Activated naive CD8-positive, alpha-beta T cell treated with anti-CD3 and anti-CD28 coated beads, Interleukin-2, amount 50 U/mL, for 16 hours (primary cell): ENCODE measurements at places on chromosomes 4 and X.

DNA sequence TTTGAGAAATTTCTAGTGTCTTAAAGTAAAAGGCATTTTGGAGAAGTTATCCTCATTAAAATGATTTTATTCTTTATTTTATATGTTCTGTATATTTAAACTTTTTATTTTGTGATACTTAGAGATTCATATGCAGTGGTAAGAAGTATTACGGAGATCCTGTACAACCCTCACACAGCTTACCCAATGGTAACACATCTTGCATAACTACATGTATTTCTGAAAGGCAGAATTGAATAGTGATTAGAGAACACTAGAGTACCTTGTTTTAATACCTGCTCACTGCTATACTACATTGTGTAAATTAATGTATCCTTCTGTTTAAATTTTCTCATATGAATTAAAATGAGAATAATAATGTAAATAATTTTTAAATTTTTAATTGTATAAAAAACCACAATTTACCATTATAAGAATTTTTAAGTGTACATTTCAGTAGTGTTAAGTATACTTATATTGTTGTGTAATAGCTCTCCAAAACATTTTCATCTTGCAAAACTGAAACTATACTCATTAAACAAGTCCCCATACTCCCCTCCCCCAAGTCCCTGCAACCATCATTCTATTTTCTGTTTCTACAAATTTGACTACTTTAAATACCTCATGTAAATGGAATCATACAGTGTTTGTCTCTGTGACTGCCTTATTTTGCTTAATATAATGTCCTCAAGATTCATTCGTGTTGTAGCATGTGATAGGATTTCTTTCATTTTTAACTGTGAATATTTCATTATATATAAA, 45.4 kb downstream of the INTS12 start:
- no peak for DNase-seq

DNA sequence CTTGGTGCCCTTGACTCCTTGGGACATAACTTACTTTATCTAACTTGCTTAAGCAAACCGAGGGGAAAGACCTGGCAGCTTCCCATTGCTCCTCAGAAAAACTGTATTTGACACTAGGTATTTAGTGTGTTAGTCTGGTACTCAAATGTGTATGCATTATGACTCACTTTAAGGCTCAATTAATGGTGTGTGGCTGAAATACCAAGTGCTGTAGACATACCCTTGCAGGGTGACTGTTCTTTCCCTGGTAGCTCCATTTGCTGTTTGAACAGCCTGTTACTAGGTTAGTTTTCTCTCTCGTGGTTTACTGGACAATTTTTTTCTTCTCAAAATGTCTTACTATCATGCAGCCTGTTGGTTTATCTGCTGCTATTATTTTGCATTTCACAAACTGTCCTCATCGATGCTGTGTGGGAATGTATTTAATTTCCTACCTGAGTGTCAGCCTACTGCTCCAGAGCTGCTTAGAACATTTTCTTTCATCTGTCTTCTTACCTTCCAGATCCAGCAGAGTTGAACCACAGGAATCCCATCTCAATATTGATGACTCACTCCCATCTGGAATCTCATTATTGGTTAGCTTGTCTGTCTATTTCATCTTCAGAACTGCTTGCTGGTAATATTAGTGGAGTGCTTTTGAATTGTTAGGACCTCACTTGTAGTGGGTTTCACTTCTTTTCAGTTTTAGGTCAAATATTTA, 158.0 kb upstream of the FAT1 start:
- DNase-seq = no peak

DNA sequence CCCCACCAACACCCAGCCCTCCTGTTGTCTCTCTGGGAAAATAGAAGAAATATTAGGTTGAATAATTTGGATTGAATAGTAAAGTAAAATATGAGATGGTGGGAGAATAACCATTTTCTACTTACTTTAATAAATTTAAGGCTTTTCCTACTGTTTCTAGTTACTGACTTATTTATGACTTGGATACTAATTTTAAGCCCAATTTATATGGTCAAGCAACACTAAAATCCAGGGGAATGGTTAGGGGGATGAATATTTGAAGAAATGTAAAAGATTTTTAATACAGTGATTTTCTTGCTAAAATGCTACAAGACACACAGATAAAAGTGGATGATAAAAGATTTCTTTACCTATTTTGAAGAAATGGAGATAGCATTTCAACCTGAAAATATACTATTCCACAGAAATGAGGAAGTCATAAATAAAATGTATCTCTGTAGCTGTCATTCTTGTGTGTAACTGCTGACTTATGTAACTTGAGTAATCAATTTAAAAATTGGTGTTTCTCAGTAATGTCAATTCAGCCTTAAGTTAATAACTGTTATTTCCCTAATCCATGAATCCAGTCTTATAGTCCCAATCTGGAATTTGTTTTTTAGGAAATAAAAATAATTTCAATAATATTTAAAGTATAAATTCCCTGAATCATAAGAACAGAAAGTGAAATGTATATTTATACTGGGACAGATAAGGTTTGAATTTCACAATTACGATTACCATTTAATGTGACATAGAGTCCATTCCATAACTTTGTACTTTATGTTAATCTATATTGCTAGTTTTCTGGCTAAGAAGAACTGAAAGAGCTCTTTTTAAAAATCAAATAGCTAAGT, 24.3 kb upstream of the IL2 start:
- no peak for DNase-seq

- DNase-seq = no peak
These were observed 1406.5 kb downstream of the STIM2 start for GRCh38 chr4:28267166-28267565.

DNA sequence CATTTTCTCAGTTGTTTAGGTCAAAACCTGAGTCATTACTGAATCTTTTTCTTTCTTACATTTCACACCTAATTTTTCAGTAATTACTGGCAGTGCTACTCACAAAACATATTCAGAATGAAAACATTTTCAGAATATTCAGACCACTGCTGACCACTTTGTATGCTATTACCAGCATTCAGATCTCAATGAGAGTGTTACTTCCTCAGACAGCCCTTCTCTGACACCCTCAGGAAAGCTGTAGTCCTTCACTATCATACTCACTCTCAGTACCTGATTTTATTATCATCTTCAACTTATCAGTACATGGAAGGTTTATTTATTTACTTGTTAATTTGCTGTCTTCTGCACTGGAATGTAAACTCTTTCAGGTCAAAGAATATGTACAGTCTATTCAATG, 12.3 kb upstream of the ALB start:
- DNase-seq = no peak

DNA sequence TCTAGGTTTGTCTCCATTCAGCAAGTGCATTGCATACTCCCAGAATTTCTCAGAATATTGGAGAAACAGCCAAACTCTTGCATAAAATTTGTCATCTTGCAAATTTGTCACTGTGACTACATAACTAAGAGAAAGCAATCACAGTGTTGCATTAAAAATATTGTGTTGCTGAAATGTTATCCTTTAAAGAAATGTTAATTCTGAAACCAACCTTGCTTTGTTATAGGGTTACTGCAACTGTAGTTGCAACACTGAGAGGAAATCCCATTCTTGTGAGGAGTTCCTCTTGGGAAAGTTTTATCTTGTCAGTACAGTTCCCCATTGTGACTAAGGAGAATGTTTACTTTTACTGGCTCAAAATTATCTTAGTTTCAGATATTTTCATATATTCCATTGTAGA, 20.9 kb downstream of the CYBB start:
- DNase-seq = no peak

GRCh38 chr4:140893939-140894338, 137.8 kb upstream of the TBC1D9 start:
- no peak for DNase-seq
